Stimulated activated CD4-positive, alpha-beta T cell treated with anti-CD3 and anti-CD28 coated beads, TNF-alpha, amount 100 ng/mL, for 1 hour (primary cell): ENCODE measurements at places on chromosomes 4 and X.

DNA sequence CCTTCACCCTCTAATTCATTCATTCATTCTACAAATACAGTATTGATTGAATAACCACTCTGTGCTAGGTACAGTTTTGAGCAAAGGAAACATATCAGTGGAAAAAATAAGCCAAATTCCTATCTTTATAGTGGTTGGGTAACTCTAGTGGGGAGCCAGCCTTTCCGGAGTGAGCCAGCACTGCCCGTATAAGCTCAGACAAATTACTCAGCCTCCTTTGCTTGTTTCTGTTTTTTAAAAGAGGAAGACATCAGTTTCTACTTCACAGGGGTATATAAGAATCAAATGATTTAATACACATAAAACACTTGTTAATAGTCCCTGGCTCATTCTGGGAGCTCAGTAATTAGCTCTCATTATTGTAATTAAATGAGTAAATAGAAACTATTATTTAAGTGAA is 238.2 kb upstream of the MAD2L1 start:
- no peak for DNase-seq

GRCh38 chr4:183312841-183313240 is 7.2 kb downstream of the CLDN22 start:
- DNase-seq: no peak

- DNase-seq: no peak
These were observed 36.8 kb downstream of the C4orf51 start for GRCh38 chr4:145716661-145717200.

DNA sequence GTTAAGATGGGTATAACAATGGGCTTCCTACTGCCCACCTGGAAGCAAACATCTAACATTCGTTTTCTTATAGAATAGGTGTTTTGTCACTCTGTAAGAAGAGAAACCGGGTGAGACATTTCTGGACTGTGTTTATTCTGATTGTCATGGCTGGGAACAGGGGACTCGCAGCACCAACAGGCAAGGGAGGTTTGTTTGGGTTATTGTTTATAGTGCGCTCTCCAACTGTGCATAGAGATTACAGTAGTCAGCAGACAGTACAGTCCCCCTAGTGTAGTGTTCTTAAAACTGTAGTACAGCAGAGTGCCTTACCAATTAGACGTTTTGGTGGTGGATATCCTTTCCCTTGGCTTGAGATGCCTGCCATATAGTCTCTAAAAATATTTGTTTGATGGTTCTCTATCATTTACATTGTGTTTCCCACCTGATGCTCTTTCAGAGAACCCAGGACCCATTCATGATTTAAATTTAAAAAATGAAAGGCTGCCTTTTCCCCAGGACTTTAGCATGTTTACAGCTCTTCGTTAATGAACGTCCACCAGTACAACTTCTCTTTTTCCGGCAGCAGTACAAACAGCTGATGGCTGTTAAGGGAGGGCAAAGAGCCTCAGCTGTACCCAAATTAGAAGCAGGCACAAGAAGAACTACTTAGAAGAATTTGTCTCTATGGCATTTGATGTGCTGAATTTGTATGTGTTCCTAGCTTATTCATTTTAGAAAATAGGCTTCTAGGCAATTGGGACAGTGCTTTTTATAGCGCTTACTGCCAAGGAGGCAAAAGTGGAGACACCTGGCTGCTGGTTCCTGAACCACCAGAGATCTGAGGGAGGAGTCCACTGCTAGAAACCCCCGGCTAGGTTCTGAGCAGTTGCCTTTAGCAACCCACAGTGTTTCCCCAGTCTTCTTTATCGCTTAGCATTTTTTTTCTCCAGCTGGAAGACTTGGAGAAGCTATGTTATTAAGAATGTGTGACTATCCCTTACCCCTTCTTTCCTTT is 1.0 kb upstream of the RNF150 start:
- no peak for DNase-seq

GRCh38 chrX:18890724-18891547 is 93.0 kb downstream of the PHKA2 start:
- DNase-seq: no peak

- no peak for DNase-seq
These were observed 36.0 kb downstream of the SLC9A7 start for GRCh38 chrX:46722742-46723568.

DNA sequence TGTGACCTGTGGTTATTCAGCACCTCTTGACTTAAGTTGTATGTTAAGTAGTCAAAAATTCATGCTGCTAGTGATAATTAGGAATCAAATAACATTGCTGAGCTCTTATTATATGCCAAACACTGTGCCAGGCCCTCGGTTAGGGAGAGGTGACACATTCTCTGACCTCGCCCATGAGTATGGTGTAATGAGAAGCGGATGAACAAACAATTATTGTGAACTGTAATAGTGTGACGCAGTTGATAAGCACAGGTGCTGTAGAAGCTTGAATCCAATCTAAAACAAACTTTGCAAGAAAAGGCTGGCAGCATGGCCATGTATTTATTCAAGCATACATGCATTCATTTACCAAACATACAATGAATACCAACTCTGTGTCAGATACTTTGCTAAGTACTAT is 303.5 kb upstream of the HS3ST1 start:
- no peak for DNase-seq

DNA sequence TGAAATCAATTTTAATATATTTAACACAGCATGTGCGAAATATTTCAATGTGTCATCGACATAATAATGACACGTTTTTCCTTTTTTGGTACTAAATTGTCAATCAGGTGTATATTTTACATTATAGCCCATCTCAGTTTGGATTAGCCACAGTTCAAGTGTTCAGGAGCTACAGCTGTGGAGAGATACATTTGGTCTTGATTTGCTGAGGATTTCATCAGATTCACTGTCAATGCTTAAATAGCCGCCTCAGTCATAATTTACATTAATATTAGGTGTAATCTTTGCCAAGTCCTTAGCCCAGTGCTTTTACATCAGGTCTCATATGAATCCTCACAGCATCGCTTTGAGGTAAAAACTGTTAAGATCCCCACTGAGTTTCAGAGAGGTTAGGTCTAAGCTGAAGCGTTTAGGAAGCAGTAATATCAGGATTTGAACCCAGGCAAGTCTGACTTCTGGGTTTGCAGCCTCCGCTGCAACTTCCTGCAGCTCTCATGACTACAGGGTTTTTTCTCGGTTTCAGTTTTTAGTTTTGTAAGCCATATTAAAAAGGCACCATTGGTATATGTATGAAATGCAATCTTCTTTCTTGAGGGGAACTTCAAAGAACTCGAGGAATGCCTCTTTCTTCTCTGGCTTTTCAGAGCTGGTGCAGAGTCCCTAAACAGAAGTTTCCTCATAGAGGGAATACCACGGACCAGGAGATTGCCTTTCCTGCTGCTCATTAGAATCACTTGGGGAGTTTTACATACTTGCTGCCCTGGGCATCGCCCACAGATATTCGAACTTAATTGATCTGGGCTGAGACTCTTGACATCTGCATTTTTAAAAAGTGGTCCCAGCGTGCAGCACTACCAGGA is 6.4 kb downstream of the MTM1 start:
- no peak for DNase-seq

GRCh38 chrX:49884290-49884862 is 5.1 kb downstream of the USP27X start:
- DNase-seq: peak; percentile 43

DNA sequence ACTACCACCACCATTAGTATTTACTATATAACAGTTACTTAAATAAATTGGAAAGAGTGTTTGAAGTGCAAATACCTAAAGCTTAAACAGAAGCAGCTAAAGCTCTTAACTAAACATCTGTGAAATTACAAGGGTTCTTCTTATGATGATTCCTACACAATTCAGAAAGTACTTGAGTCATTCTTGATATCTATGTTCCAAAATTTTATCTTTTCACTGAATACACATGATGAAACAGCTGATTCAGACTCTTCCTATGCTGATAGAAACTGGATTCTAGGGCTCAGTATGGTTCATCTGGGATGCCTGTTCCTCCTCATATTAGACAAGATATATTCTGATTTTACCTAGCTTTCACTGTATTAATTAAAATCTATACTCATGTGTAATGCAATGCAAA is 13.6 kb downstream of the EREG start:
- DNase-seq: no peak

GRCh38 chr4:6773106-6773505 is 9.4 kb upstream of the KIAA0232 start:
- no peak for DNase-seq

- DNase-seq: no peak
These were observed 55.1 kb upstream of the GUCY1A1 start for GRCh38 chr4:155611501-155611900.

DNA sequence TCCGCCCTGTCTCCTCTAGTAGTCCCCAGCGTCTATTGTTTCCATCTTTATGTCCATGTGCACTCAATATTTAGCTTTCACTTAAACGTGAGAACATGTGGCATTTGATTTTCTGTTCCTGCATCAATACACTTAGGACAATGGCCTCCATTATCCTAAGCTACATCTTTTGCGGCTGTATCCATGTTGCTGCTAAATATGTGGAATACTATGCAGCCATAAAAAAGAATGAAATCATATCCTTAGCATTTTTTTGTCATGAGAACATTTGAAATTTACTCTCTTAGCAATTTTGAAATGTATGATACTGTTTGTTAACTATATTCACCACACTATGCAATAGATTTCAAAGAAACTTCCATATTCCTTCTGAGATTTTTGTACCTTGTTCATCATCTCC is 19.8 kb upstream of the CD38 start:
- DNase-seq: no peak

GRCh38 chrX:69130439-69130838 is 34.8 kb downstream of the PJA1 start:
- no peak for DNase-seq

DNA sequence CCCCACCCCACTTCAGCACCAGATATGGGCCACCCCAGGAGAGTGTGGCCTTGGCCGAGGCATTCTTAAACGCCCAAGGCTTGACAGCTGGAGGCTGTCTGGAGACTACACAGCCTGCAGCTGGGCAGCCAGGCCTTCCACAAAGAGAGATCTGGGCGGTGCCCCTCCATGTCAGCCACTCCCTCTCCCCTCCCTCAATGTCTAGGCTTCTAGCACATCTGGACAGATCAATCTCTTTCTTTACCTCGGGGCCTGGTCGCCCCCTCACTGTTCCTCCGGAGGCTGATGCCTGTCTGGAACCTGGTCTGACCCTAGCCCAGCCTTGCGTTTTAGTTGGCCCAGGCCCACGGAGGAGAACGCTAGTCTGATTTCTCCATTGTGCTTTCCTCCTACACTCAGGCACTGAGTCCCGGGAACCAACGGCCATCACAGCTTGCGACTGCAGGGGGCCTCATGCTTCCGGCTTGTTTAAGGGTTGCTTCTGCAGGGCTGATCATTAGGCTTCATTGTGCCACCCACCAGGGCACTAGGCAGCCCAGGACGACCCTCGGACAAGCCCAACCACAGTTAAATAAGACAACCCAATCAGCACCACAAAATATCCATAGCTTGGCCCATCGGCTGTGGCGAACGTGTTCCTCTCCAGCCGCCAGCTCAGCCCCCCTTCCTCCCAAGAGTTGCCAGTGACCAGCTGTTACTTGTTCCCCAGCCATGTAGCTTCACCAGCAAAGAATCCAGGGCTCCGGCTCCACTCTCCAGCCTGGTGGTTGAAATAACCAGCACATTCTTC is 200.6 kb downstream of the BCOR start:
- no peak for DNase-seq

DNA sequence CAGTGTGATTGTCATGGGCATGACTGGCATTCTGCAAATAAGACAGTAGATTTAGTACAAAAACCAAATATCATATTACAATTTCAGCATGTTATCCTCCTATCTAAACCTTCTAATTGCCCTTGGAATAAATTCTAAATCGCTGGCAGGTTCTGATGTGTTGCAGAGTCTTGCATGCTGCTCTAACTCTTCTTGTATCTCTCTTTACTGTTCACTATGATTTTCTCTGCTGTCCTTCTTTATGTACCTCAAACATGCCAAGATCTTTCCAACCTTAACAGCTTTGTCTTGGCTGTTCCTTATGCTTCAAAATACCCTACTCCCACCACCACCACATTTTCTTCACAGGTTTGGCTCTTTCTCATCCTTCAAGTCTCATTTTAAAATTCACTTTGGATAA is 43.0 kb upstream of the KCNIP4 start:
- DNase-seq: no peak

GRCh38 chrX:125132274-125132673 is 187.4 kb upstream of the TEX13C start:
- no peak for DNase-seq

DNA sequence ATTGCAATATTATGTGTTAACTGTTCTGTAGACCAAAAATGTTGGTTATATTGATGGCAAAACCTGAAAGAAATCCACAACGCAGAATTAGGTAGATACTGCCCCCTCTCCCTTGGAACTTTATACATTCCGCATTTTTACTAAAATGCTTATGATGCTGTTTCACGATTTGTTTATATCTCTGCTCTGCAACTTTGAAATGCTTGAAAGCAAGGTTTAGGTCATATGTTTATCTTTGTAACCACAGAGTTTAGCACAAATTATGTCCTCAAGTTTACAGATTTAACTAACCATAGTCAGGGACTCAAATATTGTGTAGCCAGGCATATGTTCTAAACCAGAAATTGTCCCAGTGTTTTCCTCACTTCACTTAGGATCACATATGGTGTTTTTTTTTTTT is 66.1 kb upstream of the H2AZ1 start:
- DNase-seq: no peak

DNA sequence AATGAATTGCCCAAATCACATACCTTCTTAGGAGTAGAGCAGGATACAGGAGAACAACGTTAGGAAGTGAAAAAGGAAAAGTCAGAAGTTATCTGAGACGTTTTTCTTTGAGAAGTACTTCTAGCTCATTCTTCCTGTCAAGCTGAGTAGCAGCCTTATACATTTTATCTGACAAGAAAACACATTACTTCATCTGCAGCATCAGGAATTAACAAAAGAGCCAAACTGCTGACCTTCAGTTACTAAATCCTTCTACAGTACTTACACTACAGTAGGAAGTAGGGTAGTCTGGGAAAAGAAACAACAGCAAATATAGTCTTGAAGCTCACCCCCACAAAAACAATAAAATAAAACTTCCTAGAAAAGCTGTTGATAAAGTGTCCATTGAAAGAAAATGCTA is 57.0 kb downstream of the ATP11C start:
- no peak for DNase-seq

DNA sequence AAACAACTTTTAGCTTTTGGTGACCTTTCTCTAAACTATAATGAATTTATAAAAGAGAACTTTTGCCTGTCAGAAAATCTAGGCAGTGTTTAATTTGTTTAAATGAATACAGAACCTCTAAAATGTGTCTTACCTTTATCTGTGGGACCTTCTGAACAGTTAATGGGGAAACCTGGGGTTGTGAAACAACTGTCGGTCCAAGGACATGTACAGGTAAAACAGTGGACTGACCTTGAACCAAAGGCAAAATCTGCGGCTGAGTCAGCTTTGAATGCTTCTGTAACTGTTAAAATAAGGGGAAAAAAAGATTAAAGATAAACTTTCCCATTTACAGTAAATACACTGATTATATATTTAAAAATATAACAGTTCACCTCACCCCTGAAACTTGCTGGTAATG is 65.1 kb downstream of the WNK3 start:
- DNase-seq: no peak
